ENCODE measurements at places on chromosomes 3 and 15.

DNA sequence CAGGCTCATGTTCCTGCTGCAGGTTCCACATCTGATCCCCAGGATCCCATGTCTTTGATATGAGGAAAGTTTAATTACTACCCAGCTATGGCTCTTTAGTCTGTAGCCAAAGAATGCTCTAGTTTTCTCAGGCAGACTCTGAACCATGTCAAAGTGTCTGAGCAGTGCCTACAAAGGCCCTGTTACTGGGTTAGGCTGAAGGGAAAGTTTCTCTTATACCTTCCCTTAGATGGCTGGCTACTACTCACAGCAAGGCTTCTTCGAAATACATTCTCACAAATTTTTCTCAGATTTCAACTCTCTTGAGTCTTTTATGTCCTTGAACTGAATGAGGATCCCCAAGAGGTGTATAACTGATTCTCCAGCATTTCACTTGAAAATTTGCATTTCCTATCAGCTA, 102.4 kb downstream of the NR1D2 start:
- no peak for DNase-seq

- DNase-seq, result no peak
Measured at GRCh38 chr3:11274566-11275142, 2.5 kb downstream of the ATG7 start.

- peak; percentile 60 for DNase-seq
Measured at GRCh38 chr3:128794067-128794768, 68.2 kb downstream of the RAB7A start.

DNA sequence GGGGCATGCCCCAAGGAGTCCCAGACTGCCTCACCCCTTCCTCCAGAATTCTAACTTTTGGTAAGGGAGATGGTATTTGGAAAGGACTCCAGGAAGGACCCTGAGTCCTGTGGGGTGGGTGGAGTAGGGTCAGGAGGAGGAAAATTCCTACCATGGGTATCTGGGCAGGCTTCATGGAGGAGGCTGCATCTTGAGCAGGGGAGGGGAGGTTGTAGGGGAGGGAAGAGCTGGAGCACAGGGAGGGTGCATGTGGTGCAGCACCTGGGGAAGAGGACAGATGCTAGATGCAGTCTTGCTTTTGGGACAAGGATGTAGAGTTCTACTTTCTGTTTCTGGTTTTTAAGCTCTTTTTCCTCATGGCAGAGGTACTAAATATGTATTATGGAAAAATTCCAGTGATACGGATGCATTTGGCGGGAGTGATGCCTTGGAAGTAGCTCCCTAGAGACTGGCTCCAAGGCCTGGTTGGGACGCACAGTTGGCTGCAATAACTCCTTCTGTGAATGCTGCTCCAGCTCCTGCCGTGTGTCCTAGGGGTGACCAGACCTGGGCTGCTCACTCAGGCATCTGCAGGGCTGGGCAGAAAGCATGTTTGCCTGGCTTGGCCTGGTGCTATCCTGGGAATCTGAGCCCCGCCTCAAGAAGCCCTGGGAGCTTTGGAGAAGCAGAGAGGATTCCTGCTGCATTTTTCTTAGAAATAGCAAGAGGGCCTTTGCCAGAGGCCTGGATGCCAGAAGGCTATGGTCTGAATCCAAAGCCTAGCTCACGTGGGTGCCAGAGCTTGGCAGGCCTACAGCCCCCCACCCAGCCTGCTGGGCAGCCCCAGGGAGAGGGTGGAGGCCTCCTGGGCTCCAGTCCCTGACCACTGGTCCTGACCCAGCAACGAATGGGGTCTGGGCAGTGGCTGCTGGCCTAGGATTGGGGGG, 10.1 kb downstream of the SEMA3F start:
- peak; percentile 86 for DNase-seq

DNA sequence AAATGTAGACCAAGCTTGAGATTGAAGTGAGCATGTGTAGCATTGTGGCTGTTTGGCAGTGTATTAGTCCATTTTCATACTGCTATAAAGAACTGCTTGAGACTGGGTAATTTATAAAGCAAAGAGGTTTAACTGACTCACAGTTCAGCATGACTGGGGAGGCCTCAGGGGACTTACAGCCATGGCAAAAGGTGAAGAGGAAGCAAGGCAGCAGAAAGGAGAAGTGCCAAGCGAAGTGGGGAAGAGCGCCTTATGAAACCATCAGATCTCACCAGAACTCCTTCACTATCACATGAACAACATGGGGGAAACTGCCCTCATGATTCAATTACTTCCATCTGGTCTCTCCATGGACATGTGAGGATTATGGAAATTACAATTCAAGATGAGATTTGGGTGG, 8.6 kb upstream of the CERS3 start:
- DNase-seq, result no peak

DNA sequence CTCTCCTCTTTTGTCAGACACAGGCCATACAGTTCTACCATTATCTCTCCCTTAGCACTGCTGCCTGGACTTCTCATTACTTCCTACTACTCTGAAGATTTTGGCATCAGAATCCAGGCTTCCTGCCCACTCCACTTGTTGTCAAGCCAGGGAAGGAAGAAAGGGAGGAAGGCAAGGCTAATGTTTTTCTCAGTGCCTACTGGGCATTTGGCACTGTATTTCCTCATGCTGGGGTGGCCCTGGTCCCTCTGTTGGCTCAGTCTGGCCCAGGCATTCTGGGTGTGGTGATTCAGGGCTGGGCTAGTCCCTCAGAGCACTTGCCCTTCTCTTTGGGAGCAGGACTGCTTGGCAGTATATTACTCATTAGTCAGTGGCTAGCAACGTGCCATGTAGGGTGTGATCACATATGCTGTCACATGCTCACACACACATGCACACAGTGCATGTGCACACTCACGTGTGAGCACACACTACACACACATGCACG, 52.9 kb downstream of the BSN start:
- DNase-seq, result no peak

GRCh38 chr3:138434276-138434874, at the start of gene ESYT3:
Gene ESYT3 (plus strand): TSS chr3:138434616. CDS start chr3:138434799, 183 bp downstream.
- peak; percentile 20 for DNase-seq

DNA sequence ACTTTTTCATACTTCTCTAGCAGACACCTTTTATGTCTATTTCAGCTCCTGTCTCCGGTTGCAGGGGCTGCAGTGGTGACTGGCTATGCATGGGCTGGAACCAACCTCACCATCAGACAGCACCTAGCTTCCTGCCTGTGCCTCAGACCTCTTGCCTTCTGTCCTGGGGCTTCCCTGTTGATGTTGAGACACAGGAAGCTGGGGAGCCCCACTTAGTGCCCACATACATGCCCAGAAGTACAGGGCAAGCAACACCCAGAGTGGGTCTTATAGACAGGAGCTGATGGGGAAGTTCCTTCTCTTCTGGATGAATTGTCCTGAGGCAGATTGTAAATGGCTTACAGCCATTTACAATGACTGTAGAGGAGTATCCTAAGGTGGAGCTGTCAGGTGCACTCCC, 65.3 kb upstream of the SIAH2 start:
- no peak for DNase-seq

DNA sequence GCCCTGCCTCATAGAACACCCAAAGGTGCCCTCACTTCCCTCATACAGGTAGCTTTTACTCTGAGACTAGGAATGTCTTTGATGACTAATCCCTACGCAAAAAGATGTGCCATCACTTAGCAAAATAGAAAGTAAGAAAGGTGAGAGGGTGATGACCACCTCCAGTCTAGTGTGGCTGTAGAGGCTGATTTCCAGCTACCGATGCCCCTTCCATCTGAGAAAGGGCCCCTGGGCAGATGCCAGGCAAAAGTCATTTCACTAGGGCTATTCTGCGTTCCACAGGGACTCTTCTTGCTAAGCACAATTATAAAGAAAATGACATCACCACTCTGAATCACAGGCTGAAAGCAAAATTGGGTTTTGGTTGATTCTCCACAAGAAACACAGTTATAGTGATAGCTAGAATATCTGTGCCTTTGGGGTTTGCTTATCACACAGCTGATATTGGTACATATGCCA, 77.4 kb downstream of the RBPMS2 start:
- DNase-seq, result no peak

DNA sequence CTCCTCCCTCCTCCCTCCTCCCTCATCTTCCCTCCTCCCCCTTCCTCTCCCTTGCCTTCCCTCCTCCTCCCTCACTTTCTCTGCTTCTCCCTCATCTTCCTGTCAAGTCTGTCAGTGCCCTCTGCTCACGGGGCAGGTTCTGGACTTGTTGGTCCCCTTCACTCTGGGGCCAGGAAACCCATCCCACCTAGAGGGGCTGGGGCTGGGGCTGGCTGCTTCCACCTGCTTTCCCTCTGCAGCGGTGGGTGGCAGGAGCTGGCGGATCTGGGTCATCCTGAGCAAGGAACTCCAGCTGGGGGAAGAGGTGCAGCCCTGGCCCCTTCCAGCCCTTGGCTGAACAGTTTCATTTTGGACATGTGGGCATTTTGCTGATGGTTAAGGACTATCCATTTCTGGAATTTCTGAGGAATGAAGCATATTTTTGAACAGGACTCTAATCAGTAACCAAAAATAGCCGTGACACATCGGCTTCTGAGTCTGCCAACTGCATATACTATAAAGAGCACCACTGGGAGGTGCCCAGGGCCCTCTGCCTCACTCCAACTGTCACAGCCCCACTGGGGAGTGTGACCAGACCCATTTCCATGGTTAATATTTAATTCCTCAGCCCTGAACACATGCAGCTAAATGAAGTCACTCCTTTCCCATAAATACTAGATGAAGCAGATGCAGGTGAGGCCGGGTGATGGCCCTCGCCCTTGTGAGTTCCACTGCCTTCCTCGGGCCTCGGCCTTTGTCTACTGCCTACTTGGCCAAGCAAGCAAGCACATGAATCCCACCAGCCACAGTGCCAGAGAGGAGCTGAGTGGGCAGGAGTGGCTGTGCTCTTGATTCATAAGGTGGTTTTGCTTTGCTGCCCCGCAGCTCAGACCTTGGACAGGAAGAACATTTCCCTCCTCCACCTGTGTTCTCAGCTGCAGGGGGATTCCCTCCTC, 39.8 kb downstream of the CHDH start:
- DNase-seq, result peak; percentile 45

DNA sequence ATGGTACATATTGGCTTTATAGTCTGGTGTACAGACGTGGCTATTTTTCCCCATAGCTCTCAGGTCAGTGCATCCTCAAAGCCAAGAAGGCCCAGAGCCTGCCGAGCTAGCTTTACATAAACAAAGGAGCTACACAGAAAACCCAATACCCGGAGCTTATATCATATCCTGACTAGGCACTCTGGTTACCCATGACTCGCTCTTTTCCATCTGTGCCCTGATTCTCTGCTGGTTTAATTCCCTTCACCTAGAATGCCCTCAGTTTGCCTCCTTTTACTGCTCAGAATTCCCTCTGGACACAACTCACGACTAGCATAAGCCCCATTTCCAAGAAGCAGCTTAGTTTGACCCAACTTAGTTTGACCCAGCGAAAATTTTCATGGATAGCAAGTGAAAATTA, 110.8 kb downstream of the TIGIT start:
- DNase-seq, result no peak

DNA sequence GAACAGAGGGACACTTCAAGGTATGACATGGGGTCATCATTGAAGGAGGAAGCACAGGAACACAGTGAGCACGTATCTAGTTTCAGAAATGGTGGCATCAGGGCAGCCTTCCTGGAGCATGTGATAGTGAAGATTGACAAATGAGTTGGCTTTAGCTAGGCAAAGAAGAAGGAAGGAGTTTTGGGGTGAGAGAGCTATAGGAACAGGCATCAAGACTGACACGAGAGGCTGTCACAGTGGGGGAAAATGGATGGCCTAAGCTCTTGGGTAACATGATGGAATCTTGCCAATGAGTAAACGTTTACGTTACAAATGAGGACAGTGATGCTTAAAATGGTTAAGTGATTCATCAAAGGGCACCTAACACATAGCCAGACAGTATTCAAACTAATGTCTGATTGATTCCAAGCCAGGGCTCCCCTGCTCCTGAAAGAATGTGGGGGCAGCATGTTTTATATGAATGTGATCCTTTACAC, 23.1 kb upstream of the GPR171 start:
- peak; percentile 73 for DNase-seq
